Effector CD4-positive, alpha-beta T cell (primary cell): ENCODE measurements at places on chromosomes 6 and 20.

GRCh38 chr6:107621229-107621937 is 131.5 kb downstream of the SOBP start:
- no peak for DNase-seq

DNA sequence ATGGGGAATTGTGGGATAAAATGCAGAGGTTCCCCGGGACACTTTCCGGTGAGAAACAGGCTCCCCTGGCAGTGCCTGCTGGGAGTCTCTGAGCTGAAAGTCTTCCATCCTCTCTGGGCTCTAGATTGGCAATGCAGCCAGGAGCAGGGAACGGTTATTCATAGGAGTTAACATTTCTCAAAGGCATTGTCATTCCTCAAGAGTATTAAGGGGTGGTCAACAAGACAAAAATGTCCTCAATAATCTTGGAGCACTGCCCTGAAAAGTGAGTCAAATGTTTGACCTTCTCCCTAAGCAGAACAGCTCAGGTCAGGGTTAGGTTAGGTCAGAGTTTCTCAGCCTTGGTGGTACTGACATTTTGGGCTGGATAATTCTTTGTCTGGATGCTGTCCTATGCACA is 13.2 kb downstream of the BPIFB1 start:
- DNase-seq, result no peak

- DNase-seq, result peak; percentile 54
Measured at GRCh38 chr20:32539817-32540675, 45.1 kb downstream of the NOL4L start.

DNA sequence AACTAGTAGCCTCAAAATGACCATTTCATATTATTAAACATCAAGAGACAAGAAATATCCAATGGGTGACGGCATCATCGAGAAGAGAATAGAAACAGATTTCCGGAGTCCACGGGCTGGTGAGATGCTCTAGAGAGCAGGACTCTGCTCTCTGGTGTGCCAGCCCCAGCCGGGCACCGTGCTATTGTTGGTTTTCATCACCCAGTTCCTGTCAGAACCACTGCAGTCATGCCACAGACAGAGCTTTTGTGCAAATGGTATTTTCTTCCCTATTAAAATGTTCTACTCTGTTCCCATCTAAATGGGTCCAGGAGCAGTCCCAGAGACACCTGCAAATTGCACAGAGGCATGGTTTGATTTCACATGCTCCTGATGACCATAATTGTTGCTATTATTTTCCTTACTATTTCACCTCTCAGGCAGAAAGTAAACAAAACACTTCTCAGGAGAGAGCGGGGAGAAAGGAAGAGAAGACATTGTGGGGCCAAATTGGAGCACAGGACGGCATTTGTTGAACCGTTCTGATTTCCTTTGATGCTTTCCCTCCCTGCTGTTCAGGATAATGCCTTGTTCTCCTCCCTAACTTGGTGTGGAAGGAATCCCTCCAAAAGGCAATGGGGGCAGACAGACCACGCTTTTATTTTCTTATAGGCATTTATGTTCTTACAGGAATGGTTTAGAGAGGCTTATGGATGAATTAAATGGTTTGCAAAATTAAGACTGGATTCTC is 11.4 kb upstream of the RAMACL start:
- DNase-seq, result no peak

GRCh38 chr20:25212242-25212641 is 16.7 kb downstream of the ENTPD6 start:
- no peak for DNase-seq

DNA sequence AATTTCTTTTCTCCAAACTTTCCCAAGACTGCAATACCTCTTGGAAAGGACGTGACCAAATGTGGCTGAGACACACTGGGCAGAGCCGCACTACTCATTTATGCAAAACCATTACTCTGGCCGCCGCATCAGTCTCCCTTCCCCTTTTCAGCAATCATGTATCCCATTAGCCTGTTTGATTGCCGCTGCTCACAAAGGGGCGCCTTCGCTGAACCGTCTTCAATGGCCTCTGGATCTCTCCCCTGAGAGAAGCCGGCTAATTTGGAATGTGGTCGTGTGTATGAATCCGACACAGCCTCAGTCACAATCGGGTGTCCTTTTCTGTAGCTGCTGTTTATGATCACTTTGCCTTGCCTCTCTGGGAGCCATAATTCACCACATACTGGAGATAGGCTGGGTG is 361.1 kb downstream of the ZFAND3 start:
- no peak for DNase-seq

DNA sequence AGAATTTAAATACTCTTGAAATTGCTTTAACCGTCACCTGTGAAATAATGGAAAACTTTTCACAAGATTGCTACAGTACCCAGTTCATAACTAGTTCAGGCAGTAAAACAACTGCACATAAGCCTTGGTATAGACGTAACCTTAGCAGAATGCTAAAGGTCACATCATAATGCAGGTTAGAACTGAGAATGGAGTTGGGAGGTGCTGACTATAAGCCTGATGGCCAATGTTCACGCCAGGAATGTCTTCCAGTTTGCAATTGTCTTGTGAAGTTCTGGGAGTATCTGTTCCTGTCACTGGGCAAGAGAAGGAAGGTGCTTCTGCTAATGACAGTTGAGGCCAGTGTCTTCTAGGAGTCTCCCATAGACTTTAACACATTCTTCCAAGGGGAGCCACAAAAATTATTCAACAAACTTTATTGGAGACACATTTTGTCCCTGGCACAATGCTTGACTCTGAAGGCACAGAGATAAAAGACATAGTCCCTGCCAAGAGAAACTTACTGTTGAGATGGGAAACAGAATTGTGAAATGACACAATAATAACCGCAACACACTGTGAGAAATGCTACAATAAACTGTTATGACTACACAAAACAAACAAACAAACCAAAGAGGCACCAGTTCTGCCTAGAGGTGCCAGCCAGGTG is 24.6 kb upstream of the CEP162 start:
- DNase-seq, result no peak

DNA sequence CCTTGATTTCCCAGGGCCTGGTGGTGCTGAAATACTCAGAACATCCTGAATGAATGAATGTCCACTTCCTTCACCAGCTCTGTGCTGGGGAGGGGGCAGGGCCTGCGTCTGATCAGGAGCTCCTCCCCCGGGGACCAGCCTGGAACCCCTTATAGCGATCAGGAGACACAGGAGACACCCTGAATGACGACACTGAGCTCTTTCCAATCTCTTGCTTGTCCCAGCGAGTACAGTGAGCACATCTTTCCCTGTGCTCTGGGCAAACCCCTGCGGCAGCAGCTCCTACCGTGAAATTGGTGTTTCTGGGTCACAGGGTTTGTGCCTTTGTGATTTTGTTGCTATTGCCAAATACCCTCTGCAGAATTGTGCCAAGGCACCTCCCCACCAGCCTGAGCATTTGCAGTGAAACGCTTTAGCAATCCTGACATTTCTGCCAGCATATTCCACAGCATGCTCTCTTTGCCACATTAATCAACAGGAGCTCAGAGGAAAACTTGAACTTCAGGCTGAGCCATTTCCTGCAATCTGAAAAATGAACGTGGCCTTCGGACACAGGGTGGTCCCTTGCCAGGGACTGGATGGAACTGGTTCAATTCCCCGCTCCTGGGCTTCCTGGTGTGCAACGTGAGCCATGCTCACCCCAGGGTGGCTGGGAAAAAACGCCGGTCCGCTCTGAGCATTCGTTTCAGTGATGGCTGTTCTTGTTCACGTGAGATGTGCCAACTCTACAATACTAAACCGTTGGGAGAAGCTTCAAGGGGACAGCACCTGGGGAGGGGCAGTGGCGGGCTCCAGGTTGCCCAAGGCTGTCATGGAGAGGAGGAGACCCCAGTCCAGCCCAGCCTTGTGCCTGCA is 23.1 kb upstream of the MRGBP start:
- no peak for DNase-seq

DNA sequence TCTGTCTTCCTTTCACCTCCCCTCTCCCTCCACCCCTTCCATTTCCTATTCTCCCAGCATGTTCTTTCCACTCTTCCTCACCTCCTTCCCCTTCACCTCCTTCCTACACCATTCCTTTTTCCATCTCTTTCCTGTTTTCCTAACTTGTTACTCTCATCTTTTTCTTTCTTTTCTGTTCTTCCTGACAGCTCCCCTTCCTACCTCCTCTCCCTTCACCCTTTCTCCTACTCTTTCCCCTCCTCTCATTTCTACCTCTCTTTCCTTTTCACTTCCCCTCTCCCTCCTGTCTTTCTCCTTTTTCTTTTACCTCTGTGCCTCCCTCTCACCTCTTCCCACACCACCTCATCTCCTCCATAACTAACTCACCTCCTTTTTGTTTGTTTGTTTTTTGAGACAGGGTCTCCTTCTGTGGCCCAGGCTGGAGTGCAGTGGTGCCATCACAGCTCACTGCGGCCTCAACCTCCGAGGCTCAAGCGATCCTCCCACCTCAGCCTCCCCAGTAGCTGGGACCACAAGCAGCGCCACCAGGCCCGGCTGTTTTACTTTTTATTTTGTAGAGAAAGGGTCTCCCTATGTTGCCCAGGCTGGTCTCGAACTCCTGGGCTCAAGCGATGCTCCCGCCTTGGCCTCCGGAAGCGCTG is 864 bp upstream of the ARFGEF2 start:
- DNase-seq, result no peak

- no peak for DNase-seq
Measured at GRCh38 chr6:146857980-146858347, 259.2 kb downstream of the ADGB start.

DNA sequence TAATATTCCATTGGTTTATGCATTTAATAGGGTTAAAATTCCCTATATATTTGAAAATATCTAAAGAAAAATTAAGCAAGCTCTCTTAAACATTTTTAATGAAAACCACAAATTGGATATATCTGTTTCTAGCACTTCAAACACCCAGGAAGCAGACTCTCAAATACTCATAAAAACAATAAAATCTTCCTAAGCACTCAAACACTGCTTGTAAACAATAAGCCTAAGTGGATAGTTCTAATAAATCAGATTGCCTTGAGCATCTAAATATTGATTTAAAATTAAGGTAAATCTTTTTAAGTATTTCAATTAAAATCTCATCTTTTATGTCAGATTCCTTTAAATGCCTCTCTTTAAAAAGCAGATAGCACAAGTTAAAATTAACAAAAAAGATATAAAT is 254.4 kb downstream of the KCNQ5 start:
- no peak for DNase-seq

DNA sequence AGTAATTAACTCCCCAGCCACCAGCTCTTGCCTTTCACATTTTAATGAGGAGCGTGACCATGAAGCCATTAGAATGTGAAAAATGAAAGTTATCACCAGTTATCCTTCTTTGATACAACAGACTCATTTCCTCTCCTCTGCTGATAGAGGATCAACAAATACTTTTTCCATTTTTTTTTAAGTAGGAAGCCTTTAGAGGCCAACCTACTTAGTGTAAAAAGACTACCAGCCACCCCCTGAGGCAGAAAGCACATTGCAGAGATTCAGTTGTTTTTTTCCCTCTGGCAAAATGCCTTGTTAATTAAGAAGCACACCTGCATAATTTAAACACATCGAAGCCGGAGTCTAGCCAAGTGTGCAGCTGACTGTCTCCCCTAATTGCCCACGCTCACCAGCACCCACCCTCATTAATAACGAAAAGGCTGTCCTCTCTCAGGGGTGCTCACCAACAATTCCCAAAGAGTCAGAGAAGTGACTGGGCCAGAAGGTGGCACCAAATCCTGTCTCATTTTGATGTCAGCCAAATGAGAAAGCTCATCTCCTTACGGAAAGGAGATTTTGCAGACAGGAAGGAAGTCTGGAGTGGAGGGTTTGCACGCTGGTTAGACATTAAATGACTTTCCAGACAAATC is 60.9 kb upstream of the MC3R start:
- no peak for DNase-seq

DNA sequence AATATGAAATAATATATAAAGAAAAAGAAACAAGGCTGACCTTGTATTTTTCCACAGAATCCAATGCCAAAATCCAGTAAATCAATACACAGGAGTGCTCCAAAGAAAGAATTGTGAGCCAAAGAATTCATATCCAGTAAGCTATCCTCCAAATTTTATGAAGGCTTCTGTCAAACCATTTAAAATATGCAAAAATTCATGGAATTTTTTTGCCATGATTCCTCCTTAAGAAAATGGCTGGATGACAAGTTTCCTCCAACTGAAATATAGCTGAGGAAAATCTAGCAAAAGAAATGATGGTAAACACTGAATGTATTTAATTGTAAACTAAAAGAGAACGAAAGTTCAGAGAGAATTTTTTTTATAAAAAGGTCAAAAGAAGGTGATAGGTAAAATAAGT is 290.3 kb downstream of the UBE3D start:
- no peak for DNase-seq

DNA sequence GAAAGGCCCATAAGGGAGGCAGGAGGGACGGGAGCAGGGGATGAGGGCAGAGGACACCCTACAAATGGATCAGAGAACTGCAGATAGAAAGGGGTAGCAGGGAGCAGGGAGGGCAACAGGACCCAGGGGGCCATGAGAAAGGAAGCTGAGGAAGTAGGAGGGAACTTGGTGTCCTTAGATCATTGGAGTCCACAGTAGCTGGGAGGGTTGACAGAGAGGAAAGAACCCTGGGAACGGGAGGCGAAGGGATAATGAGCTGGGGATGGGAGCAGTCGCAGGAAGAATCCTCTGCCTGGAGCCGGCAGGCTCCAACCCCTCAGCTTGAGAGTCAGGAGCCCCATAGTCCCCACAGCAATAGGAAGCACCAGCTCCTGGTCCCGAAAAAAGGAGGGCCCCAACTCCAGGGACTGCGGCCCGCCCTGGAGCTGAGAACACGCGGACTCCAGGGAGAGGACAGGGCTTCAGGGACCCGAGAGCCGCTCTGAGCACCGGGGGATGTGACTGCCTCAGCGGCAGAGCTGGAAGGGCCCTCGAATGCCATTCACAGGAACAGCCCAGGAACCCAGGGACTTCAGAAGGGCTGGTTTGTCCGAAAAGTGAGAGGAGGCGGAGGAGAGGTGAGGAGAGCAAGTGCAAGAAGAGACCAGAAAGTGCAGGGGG is 32.7 kb downstream of the HLA-A start:
- DNase-seq, result no peak
